ENCODE measurements at places on chromosomes 7 and 10.
A peak's percentile ranks its signal among the peaks of the same experiment; 100 is the strongest.

- DNase-seq, result no peak
Observed at GRCh38 chr10:58696736-58697135, 184.1 kb downstream of the BICC1 start.

DNA sequence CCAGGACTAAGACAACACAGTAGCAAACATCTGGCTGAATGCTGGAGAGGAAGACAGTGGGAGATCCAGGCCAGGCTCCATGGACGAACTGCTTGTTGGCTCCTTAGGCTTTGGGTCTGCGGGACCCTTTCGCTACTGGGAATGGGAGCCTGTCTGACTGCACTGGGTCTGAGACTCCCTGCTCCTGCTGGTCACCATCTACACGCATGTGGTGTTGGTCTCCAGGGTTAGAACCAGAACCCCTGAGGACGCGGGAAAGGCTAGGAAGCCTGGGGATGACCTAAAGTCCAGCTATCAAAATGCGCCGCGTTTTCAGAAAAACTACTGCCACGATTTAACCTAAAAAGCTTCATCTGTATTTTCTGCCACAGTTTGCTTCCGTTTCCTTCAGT is 817 bp upstream of the DNAJB6 start:
- no peak for DNase-seq

GRCh38 chr7:9981742-9982349 is 991.8 kb upstream of the PHF14 start:
- DNase-seq, result no peak

DNA sequence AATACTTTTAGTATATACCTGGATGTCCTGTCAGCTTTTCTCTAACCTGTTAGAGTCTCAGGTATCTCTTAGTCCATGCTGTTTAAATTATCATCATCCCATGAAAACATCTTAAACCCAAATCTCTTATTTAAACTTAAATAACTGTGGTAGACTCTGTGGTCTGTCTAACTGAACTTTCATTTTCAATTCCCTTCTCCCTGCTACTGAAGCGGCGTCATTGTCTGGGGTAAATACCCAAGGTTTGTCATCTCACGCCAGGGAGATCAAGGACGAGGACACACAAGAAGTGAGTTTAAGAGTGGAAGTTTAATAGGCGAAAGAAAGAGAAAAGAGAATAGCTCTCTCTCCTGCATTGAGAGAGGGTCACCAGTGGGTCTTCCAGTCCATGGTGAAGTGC is 804.4 kb upstream of the CELF2 start:
- no peak for DNase-seq

GRCh38 chr7:84176716-84177115 is 17.9 kb downstream of the SEMA3A start:
- peak; percentile 44 for DNase-seq

DNA sequence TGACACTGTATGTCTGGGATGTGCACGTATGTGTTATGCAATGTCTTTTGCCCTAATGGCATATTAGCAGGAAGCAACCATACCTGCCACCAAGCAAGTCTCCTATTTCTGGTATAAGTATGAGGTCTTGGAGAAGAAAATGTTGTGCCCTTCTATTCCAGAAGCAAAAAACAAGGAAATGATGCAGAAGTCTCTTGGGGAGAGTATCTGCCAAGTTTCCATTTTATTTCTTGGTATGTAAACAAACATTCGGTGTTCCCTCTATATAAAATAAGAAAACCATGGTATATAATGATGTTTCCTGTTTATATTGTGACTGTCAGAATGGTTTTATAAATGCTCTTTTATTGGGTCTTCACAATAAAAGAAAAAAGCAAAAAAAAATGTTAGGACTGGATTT is 19.3 kb upstream of the MYO3A start:
- DNase-seq, result no peak

DNA sequence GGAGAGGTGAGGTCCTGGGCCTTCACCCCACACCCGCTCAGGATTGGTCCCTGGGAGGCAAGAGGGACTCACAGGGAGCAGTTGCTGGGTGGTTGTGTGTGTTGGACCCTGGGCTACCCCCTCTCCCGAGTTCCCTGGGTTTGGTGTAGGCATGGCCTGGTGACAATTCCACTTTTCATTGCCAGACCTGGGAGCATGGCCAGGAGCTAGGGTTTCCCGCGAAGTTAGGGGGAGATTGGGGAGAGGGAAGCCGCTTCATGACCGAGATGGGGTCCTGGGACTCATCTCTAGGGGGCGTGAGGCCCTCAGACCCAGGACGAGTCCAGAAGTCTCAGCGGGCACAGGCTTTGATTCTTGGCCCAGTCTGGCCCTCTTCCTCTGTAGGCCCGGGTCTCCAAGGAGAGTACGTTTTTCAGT is 606 bp downstream of the PALD1 start:
- no peak for DNase-seq

DNA sequence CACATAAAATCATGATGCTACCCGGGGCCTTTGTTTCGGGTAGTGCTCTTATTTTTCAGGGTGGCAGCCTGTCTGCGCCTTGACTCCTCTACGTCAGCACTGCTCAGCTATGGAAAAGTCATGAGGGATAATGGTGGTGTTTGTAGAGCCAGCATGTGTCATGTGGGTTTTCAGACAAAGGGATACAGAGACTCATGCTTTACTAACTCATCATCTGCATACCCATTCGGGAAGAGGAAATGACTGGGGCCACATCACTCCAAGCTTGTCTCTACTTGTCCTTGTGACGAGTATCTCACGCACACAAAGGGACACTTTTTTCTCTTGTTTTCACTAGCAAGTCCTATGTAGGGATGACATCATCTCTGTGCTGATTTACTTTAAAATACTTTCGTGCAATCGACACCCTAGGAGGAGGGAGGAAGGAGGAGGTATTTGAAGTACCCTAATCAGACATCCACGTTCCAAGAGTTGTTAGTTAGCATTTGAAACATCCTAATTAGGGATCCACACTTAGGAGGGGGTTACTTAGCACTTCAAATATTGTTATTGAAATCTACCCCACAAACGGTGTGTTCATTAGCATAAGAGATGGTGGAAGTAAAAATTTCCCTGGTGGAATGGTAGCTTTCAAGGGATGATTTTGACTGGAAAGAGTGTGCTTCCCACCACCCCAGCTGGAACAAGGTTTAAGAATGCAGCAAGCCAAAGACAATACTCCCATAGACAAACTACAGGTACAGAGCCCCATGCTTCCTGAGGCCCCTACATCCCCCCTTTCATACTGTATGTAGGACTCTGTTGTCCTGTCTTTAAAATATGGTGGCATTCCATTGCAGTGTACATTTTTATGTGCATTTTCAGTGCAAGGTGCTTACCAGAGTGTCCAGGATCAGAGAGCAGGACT is 52.0 kb downstream of the THNSL1 start:
- DNase-seq, result peak; percentile 11

DNA sequence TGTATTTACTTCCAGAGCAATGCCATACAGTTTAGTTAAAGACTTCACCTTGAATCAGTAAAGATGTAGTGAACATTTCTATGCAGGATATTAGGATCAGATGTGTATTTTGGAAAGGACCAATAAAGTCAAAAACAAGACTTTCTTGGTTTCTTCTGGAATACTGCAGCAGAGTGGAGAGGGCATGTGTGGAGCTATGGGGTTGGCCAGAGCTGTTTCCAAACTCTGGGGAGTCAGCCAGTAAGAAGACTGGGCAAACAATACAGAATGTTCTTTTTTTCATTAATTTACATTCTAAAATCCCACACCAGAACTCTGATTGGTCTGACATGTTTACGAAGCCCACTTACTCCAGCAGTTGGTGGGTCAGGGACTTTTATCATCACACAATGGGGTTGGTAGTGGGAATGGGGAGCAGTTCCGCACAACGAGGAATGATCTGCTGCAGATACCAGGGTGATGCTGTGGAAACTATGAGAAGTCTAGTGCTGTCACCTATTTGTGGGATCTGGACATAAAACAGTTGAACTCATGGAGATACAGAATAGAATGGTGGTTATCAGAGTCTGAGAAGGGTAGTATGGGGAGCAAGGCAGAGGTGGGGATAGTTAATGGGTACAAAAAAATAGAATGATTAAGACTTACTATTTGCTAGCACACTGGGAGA is 267.7 kb downstream of the MALRD1 start:
- no peak for DNase-seq

GRCh38 chr10:45624724-45625123 is 47.8 kb downstream of the ZFAND4 start:
- DNase-seq, result no peak

GRCh38 chr10:93652857-93653256 is 40.5 kb downstream of the PDE6C start:
- DNase-seq, result no peak

GRCh38 chr7:73685311-73685710 is 1.9 kb downstream of the BUD23 start:
- no peak for DNase-seq

- DNase-seq, result no peak
Observed at GRCh38 chr10:614139-614711, 75.2 kb downstream of the DIP2C start.

DNA sequence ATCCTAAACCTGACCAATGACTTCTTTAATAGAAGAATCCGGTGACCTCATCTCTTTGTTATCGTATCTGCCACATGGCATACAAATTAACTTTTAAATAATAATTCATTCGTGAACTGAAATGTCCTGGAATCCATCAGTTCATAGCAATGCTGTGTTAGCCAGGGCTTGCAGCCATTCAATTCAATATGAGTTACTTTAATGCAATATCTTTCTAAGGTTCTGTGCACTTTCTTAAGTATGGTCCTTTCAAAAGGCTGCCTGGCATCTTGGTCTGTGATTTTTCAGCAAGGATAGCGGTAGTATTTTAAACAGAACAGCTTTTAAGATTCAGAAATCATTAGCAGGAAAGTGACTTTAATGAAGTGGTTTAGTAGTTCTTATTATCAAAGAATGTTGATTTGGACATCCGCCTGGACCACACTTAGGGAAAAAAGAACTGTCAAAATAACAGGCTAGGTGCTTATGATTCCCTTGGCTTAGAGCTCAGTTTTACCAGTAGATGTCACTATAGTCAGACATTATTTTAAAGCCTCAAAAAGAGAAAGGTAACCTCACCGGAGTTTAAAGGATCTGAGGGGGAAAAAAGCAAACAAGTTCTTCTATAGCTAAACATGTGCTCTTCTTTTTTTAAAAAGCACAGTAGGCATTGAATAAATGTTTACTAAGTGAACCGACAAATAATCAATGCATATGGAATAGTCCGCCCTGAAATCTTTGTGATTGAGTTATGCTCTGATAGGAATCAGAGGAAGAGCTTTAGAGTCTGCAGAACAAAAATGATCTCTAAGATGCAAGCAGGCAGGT is 22.7 kb downstream of the SLC35G1 start:
- peak; percentile 61 for DNase-seq

DNA sequence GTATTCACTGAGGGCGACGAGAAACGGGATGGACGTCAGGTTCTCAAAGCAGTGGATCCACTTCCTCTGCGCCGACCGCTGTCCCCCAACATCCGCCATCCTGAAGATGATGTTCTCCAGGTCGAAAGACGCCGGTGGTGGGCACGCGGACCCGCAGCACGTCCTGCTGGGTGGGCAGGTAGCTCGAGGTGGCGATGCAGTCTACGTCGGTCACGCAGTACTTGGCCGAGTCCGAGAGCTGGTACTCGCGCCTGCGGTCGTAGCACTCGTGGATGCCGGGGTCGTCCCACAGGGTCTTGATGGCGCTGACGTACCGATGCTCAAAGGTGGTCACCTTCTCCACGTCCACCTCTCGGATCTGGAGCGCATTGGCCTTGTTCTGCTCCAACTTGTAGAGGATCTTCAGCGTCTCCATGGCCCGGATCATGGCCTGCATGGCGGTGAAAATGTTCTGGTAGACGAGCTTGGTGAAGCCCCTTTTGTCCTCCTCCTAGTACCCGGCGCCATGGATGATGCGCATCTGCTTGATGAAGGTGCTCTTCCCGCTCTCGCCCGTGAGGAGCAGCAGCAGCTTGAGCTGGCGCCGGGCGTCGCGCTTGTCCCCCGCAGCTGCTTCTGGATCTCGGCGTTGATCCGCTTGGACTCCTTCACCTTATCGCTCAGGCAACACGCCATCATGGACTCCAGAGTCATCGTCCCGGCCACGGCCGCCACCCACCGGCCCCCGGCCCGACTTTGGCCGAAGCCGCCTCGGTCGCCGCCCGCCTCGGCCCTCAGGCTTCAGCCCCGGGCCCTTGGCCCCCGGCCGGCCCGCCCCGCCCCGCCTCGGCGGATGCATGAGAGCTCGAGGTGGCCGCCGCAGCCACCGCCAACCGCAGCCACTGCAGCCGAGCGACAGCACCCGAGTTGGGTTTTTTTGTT is 122.9 kb upstream of the KCTD7 start:
- DNase-seq, result peak; percentile 49

GRCh38 chr7:21671859-21672258 is 129.0 kb downstream of the DNAH11 start:
- DNase-seq, result no peak

DNA sequence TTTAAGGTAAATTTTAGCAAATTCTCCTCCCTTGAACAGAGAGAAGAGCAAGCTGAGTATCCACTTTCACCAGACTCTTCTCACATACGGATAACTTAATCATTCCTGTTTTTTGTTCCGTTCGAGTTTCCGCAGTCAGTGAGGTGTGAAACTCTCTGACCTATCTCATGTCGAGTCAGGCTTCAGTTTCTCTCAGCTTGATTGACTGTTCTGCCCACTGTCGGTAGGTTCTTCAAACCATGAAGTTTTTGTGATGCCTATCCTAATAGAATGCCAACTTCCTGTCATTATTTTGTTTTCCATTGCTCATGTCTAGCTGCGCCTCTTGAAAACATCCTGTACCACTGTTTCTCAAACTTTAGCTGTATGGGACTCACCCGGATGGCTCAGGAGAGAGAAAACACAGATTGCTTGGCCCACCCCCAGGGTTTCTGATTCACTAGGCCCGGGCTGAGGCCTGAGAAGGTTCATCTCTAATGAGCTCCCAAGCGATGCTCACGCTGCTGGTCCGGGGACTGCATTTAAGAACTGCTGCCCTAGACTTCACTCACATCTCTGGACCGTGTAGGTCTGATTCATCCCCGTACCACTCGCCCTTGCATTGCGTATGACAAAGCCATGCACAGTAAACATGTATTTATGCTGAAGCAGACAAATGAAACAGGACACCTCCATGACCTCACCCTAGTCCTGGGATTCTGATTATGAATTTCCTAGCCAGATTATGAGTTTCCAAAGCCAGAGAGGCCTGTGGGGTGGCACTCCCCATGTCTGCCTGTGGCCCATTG is 208.4 kb upstream of the AGK start:
- no peak for DNase-seq

DNA sequence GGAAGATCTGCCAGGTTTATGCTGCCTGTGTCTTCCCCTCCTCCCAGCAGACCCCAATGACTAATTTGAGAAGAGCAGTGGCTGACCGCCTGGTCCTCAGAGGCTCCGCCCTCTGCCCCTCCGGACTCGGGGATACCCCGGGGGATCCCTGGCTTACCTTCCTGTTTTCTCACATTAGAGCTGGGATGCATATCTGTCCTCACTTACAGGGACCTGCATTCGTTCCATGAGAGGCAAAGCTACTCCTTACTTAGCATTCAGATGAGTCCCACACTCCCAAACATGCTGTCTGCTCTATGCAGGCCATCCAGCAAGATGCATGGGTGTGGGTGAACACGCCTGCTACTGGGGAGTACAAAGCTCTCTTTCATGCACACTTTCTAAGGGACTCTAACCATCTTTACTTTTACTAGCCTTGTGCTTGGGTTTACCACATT is 24.0 kb downstream of the VOPP1 start:
- no peak for DNase-seq
